ENCODE measurements at places on chromosomes 12 and 14. TPM values are rescaled to one million over a fixed set of nuclear protein-coding genes. Genes with fewer than 3 reads are reported as not detected.

Gene RNASE2
- total RNA-seq = not detected

Gene CLEC1A
- total RNA-seq = 15.8 TPM

Gene PLEKHD1
- under 0.01 TPM for total RNA-seq

Gene PTPRB
- 124 TPM for total RNA-seq

Gene BAZ1A
- total RNA-seq = 42.8 TPM

Gene CCDC38
- total RNA-seq = not detected

All from dermis lymphatic vessel endothelial cell (primary cell).